T-cell (primary cell): ENCODE measurements at places on chromosomes 1 and 21. TPM values are rescaled to one million over a fixed set of nuclear protein-coding genes. Genes with fewer than 3 reads are reported as not detected.
A peak's percentile ranks its signal among the peaks of the same experiment; 100 is the strongest.

The DPT gene
- total RNA-seq, result not detected

The UQCRHL gene
- total RNA-seq, result 0.82 TPM

The INAVA gene
- total RNA-seq, result not detected

The TMEM269 gene
- total RNA-seq, result 0.88 TPM

The PTGER3 gene
- 0.10 TPM for total RNA-seq

- H3K4me3 ChIP-seq, result no peak overlapping the region
- H3K36me3 ChIP-seq, result peaks cover 2% of the 10 kb centered on the region
- no peak overlapping the region for H3K27ac ChIP-seq
These were observed 9.1 kb downstream of the OTUD7B start for GRCh38 chr1:150001415-150001814.

DNA sequence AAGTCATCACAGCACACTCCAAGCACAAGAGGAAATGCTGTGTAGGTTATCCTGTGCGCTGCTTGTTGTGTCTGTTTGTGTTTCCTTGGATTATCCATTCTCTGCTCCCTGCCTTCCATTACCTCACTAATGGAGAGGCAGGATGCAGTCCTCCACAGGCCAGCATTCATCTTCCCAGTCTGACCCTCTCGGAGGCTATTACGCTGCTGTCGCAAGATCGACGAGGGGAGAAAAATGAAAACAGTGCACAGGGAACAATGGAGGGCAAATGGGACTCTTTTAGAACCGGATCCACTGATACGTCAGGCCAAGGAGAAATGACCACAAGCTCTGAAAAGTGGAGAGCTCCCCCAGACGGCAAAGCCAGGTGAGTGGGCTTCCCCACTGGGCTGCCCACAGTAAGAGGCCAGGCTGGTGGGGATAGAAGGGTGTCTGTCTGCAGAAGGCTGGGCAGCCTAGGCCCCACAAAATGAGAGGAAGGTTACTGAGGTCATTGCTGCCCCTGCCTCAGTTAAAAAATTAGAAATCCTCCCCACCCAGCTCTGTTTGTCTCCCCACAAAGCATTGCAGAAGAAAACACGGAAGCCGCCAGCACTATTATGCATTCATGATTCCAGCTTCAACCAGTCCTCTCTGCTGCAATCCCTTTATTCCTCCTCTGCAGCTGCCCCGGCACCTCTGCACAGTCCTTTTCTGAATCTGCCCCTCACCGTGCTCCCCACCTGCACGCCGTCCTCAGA lies 21.7 kb downstream of the LRRN2 start:
- H3K4me3 ChIP-seq, result no peak overlapping the region
- H3K4me1 ChIP-seq, result no peaks in the 10 kb centered on the region
- no peak for DNase-seq
- no peaks in the 10 kb centered on the region for H3K27me3 ChIP-seq
- no peak overlapping the region for H3K27ac ChIP-seq

- H3K27me3 ChIP-seq, result no peaks in the 10 kb centered on the region
- no peaks in the 10 kb centered on the region for H3K4me1 ChIP-seq
- H3K36me3 ChIP-seq, result peaks cover 3% of the 10 kb centered on the region
- no peak overlapping the region for H3K27ac ChIP-seq
- H3K4me3 ChIP-seq, result no peak overlapping the region
These were observed 2.5 kb upstream of the UMODL1 start for GRCh38 chr21:42068592-42068991.

- H3K4me3 ChIP-seq, result no peak overlapping the region
- H3K27me3 ChIP-seq, result no peaks in the 10 kb centered on the region
- DNase-seq, result no peak
- H3K4me1 ChIP-seq, result no peaks in the 10 kb centered on the region
These were observed 22.5 kb downstream of the KIF26B start for GRCh38 chr1:245177071-245177900.

GRCh38 chr1:27968692-27969091 lies 8.9 kb downstream of the XKR8 start:
- H3K27me3 ChIP-seq, result no peaks in the 10 kb centered on the region
- peaks cover 63% of the 10 kb centered on the region for H3K36me3 ChIP-seq
- no peak overlapping the region for H3K4me3 ChIP-seq
- no peaks in the 10 kb centered on the region for H3K4me1 ChIP-seq
- no peak overlapping the region for H3K27ac ChIP-seq
- DNase-seq, result no peak

DNA sequence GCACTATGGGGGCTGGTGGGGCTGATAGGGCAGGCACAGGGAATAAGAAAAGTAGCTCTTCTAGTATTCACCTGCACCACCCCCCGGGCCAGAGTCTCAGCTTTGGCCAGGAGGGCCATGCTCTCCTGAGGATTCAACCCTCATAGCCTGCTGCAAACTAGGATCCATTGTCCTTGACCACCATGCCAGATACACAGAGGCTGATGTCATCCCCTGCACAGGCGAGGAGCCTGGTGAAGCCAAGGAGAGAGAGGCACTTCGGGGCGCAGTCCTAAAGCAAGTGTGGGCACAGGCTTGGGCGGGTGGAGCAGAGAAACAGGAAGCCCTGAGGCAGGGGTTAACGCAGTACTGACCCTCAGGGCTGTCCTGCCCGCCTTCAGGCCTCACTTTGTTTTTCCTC lies 29.5 kb downstream of the TMEM53 start:
- H3K27me3 ChIP-seq, result no peaks in the 10 kb centered on the region
- H3K36me3 ChIP-seq, result peaks cover 99% of the 10 kb centered on the region
- no peak for DNase-seq
- H3K27ac ChIP-seq, result no peak overlapping the region

DNA sequence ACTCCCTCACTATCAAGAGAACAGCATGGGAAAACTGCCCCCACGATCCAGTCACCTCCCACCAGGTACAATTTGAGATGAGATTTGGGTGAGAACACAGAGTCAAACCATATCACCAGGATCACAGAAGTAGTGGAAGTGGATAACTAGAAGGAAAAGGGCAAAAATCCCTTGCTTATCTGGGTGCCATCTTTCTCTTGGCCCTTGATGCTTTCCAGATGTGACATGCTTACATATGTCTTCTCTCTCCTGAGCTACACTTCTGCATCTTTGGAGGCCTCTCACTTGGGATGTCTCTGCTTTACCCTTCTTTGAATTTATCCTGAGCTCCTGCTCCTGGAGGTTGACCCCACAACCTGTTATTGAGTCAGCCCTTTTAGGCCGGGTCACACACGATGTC lies 57.6 kb upstream of the APOBEC4 start:
- no peak overlapping the region for H3K27ac ChIP-seq
- H3K4me1 ChIP-seq, result no peaks in the 10 kb centered on the region
- no peaks in the 10 kb centered on the region for H3K27me3 ChIP-seq
- H3K36me3 ChIP-seq, result no peaks in the 10 kb centered on the region

GRCh38 chr1:29129916-29130315 lies 6.2 kb upstream of the TMEM200B start:
- H3K27ac ChIP-seq, result no peak overlapping the region
- H3K36me3 ChIP-seq, result no peaks in the 10 kb centered on the region
- no peaks in the 10 kb centered on the region for H3K27me3 ChIP-seq
- no peaks in the 10 kb centered on the region for H3K4me1 ChIP-seq
- H3K4me3 ChIP-seq, result no peak overlapping the region
- DNase-seq, result no peak

DNA sequence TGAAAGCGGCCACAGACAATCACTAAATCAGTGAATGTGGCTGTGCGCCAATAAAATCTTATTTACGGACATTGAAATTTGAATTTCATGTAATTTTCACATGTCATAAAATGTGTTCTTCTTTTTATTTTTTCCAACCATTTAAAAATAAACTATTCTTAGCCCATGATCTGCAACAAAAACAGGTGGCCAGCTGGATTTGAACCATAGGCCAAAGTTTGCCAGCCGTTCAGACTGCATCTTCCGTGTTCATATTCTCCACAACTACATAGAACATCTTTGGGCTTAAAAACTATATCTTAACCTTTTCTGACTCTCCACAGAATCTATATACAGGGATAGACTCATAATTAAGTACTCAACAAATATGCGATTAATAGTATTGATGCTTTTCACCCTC lies 81.2 kb upstream of the RALGPS2 start:
- no peaks in the 10 kb centered on the region for H3K4me1 ChIP-seq
- H3K36me3 ChIP-seq, result no peaks in the 10 kb centered on the region
- no peaks in the 10 kb centered on the region for H3K27me3 ChIP-seq
- no peak for DNase-seq

GRCh38 chr1:230120921-230121381 lies 53.9 kb downstream of the GALNT2 start:
- no peaks in the 10 kb centered on the region for H3K27me3 ChIP-seq
- no peak for DNase-seq
- H3K4me3 ChIP-seq, result no peak overlapping the region
- H3K4me1 ChIP-seq, result peaks cover 3% of the 10 kb centered on the region

DNA sequence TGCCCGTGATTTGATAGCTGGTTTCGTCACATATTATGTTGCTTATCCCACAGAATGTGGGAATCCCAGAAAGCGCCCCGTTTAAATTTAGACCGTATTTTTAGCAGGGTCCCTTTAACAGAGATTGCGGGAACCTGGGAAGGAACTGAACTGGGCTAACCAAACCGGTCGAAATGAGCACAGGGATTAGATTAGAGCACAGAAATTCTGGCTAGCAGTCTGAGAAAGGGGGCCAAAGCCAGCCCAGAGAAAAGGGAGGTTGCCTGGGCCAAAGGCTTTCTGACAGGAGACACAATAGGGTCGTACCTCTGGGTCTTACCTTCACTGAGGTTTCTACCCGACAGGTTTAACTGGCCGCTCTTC lies 327 bp downstream of the LRRC40 start:
- peak overlapping the region; percentile 91 for H3K4me3 ChIP-seq
- H3K36me3 ChIP-seq, result peaks cover 9% of the 10 kb centered on the region
- peaks cover 23% of the 10 kb centered on the region for H3K4me1 ChIP-seq
- H3K27ac ChIP-seq, result peak overlapping the region; percentile 95

DNA sequence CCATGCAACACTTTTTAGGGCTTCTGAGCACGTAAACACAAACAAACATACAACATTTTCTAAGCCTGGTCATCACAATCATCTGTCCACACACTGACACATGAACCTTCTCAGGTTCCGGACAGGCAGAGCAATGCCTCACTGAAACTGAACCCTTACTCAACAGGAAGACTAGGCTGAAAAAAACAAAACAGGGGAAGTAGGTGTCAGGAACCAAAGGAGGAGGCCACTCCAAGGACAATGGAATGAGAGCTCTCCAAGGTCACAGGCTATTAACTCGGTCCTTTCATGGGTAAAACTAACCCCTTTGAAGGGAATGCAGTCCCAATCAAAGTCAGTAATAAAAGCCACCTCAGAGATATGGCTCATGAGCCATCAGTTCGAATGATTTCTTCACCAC lies 76.6 kb downstream of the FAM78B start:
- no peaks in the 10 kb centered on the region for H3K4me1 ChIP-seq
- H3K27ac ChIP-seq, result no peak overlapping the region
- no peak for DNase-seq
- H3K4me3 ChIP-seq, result no peak overlapping the region

- no peak overlapping the region for H3K4me3 ChIP-seq
- no peaks in the 10 kb centered on the region for H3K27me3 ChIP-seq
- peaks cover 21% of the 10 kb centered on the region for H3K36me3 ChIP-seq
- H3K4me1 ChIP-seq, result peaks cover 86% of the 10 kb centered on the region
- DNase-seq, result peak; percentile 42
These were observed 14.6 kb upstream of the AHDC1 start for GRCh38 chr1:27618341-27619082.

DNA sequence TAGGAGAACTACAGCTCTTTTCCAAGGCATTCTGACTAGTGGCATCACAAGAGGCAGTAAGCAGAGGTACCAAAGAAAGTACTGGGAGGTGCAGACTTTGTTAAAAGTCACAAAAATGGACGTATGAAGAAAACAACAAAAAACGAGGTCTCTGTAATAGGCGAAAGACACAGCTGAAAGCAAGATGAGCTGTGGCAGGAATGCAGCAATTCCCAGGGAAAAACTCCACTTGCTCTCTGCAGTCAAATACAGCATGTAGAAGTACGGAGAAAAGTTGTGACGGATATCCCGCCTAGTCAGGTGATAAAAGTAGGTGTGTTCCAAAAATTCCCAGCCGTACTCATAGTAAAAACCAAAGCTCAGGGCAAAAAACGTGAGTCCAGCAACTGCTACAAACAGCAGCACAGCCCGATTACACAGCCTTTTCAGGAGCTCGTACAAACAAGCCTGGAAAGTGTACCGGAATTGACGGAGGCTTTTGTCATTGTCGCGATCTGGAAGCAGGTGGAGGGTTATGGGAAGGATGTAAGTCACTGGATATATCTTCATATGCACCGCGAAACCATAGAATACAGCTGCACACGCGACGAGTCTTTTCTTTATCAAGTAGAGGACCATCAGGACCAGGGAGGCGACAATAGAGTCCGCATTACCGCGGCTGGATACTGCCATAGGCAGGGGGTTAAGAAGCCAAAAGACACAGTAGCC lies 979 bp downstream of the PIGM start:
- no peaks in the 10 kb centered on the region for H3K36me3 ChIP-seq
- H3K27ac ChIP-seq, result peak overlapping the region; percentile 30
- DNase-seq, result no peak
- H3K4me1 ChIP-seq, result peaks cover 20% of the 10 kb centered on the region
- H3K4me3 ChIP-seq, result peak overlapping the region; percentile 74
- no peaks in the 10 kb centered on the region for H3K27me3 ChIP-seq

DNA sequence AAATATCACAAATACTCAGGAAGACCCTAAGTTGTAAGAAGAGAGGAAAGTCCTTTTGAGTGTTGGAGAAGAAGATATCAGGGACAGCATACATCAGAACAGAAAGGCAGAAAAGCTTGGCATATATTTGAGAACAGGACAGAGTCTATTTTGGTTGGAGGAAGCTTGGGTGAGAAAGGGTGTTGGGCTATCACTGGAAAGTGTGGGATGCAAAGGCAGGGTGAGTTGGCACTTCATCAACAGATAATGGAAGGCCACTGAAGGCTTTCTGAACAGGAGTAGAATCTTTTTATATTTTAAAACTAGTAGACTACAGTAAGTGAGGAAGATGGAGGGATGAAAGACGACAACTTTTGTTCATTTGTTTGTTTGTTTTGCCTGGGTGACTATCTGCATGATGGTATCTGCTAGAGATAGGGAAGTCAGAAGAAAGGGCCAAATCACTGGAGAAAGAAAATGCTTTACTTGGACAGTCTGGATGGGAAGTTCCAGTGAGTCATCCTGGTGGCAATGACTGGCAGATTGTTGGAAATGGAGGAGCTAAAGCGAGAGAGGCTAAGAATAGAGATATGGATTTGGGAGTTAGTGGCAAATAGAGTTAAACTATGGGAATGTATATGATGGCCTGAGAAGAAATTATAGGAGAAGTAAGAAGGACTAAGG lies 33.7 kb upstream of the KCNA2 start:
- no peaks in the 10 kb centered on the region for H3K27me3 ChIP-seq
- DNase-seq, result no peak
- no peaks in the 10 kb centered on the region for H3K36me3 ChIP-seq

DNA sequence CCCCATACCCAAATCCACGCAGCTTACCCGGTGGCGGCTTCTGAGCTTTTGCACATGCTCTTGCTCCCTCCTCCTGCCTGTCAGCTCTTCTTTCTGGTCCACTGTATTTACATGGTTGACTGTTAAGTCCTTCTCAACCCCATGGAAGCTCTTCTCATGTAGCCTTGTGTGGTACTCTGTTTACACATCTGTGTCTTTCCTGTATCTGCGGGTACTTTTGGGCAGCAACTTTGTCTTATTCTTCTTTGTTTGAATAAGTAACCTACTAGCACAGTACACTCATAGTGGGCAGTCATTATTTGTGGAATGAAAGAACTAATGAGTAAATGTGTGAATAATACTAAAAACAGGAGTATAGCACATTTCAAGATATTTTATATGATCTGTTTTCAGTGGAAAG lies 88.5 kb upstream of the GPR88 start:
- H3K36me3 ChIP-seq, result peaks cover 24% of the 10 kb centered on the region
- no peak for DNase-seq
- peaks cover 71% of the 10 kb centered on the region for H3K4me1 ChIP-seq
- H3K27me3 ChIP-seq, result no peaks in the 10 kb centered on the region
- no peak overlapping the region for H3K4me3 ChIP-seq
- peak overlapping the region; percentile 95 for H3K27ac ChIP-seq

GRCh38 chr1:182229921-182230491 lies 161.6 kb downstream of the GLUL start:
- no peaks in the 10 kb centered on the region for H3K27me3 ChIP-seq
- no peak overlapping the region for H3K27ac ChIP-seq
- H3K4me3 ChIP-seq, result no peak overlapping the region
- H3K36me3 ChIP-seq, result no peaks in the 10 kb centered on the region
- H3K4me1 ChIP-seq, result no peaks in the 10 kb centered on the region
